ENCODE measurements at places on chromosomes 12 and 14.

GRCh38 chr12:80935111-80935510 lies 2.6 kb downstream of the LIN7A start:
- no peak for DNase-seq

- DNase-seq = no peak
Measured at GRCh38 chr12:1851151-1851701, 30.9 kb downstream of the LRTM2 start.

DNA sequence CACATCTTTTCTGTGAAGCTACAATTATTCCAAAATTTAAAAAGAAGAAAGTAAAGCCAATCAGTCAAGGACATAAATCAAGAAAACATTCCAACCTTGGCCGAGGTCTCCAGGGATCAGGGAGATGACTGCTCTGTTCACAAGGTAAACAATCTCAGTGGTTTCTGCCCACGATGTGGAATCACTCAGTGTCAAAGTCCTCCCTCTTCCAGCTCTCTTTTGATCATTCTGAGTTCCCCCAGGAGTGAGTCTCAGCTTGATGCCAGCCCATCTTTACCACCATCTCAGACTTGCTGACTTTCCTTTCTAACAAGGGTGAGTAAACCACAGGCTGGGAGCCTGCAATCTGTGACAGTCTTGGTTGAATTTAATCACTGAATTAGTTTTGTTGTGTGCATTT lies 4.8 kb upstream of the SERPINA9 start:
- no peak for DNase-seq

- peak; percentile 75 for DNase-seq
Measured at GRCh38 chr12:94140556-94140955, 7.8 kb upstream of the PLXNC1 start.

- DNase-seq = no peak
Measured at GRCh38 chr14:54674046-54674741, 107.3 kb downstream of the SAMD4A start.

DNA sequence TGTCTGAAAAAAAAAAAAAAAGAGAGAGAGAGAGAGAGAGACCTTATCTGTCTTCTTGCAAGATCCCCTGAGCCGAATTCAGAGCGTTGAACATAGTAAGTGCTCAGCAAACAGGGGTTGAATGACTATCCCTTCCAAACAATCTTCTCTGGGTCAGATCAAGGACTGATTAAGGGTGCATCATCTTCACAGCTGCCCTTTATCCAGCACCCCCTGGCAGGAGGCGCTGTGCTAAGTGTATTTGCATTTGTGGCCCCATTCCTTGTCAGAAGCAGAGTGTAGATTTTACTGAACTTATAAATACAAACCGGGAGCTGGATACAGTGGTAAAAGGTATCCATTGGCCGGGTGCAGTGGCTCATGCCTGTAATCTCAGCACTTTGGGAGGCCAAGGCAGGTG lies 8.8 kb upstream of the TRPV4 start:
- DNase-seq = no peak

DNA sequence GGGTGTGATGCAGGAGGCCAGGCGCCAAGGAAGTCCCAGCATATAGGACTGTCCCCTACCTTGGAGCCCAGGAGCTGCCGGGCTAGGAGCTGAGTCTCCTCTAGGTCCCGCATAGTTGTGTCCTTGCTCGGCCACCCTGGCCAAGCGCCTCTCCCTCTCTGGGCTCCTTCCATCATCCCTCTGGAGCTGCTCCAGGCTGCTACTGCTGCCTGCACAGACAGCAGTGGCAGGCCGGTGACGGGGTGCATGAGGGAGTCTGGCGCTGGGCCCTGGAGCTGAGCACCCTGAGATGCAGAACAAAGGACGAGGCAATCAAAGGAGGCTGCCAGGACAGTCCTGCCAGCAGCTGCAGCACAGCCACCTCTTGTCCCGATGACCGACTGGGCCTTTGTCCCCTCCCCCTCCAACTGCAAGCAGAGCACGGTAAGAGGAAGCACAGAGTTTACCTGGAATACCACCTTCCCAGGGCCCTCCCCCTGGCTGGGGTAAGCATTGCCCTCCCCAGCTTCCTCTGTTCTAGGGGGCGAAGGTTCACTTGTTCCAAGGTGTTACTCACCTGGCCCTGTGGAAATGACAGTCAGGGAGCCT lies 10.4 kb downstream of the DTX1 start:
- no peak for DNase-seq

DNA sequence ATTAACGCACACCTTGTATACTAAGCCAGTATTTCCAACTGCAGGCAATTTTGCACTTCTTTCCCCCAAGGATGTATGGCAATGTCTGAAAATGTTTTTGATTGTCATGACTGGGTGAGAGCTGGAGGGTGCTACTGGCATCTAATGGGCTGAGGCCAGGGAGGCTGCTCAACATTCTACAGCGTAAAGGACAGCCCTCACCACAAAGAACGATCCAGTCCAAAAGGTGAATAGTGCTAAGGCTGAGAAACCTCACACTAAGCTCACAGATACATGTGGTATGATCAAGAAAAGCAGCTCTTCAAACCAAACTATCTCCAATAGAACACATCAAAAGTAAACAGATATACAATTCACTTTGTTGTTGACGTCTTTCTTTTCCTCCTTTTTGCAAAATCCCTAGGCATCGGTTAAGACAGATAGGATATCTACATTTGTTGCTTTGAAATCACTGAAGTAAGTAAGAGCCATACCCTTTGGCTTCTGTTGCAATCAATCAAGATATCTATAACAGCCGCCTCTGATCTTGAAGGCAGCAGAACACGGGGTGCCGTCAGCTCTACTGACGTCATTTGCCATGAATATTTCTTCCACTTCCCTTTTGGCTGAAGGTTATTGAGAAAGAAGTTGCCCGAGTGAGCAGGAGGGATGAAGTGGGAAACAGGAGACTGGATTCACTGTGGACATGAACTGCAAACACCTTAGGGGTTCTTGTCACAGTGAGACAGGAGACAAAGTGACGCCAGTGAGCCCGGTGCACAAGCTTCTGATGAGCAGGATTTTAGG lies 218.3 kb downstream of the FOXN3 start:
- DNase-seq = no peak

- no peak for DNase-seq
Measured at GRCh38 chr12:114046236-114046998, 80.3 kb upstream of the RBM19 start.

DNA sequence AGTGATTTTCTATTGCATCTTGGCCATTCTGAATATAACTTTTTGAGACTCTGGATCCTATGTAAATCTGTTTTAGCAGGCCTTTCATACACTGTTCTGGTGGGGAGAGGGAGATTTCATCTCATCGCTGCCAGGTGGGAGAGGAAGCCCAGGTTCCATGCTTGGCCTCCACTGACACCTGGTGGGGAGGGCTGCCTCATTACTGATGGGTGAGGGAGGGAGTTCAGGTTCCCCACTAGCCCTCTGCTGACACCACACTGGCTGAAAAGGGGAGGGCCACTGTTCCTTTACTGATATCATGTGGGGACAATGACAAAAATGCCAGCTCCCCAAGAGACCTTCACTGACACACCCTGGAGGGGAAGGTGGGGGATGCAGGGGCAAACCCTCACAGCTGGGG lies 2.4 kb upstream of the GALNT8 start:
- peak; percentile 67 for DNase-seq

DNA sequence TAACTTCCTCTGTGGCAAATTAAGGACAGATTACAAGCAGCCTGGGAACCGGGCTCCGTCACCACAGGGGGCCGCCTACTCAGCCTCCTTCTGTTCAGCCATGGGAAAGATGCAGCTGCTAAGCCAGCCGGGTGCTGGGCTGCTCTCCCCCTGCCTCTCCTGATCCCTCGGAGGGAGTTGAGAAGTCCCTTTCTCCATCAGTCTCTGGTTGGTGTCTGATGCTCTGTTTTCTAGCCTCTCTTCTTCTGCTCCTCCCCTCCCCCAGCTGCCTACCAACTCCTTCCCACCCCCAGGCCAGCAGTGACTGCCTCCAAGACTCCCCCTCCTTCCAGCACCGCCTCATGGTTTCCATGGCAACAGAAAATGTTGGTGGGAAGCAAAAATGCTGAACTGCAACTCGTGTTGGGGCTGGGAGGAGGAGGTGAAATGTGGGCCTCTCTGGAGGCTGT lies 486.7 kb downstream of the APAF1 start:
- DNase-seq = peak; percentile 91

GRCh38 chr12:30573145-30573544 lies 122.5 kb downstream of the IPO8 start:
- no peak for DNase-seq

DNA sequence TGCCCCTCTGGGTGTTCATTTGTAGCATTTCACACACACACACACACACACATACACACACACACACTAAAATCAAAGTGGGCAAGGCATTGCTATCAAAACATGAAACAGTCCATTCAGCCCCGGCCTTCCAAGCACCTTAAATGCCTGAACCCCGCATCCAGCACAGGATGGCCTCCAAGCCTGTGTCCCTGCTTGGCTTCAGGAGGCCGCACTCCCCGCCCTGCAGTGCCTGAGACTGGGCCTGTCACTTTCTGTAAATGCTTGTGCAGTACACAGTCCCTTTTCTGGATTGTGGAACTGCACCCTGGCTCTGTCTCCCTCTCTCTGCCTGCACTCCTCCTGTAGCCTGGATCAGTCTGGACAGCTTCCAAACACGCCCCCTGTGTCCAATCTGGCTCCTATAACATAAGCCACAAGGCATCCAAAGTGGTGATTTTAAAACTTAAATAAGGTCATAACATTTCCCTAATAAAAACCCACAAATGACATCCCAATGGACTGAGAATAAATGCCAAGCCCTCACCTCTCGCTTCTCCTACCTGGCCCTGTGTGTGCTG lies 972.2 kb upstream of the TMEM132C start:
- no peak for DNase-seq

Data from mesendoderm (in vitro differentiated cells).